Liver (tissue), 10 donors: ENCODE measurements at places on chromosomes 5 and 9. TPM values are rescaled to one million over a fixed set of nuclear protein-coding genes. Genes with fewer than 3 reads are reported as not detected.

The TPPP gene
- polyA plus RNA-seq: 0.61 TPM

GRCh38 chr9:120876842-120877240, at the start of gene PHF19:
TSS of gene PHF19 (minus strand) at chr9:120877188. CDS start at chr9:120874741, 2,447 bp downstream.
- DNase-seq: peak; percentile 50

- DNase-seq: no peak
These were observed 14.5 kb downstream of the SURF6 start for GRCh38 chr9:133321411-133321935.

- DNase-seq: no peak
These were observed 97.0 kb downstream of the PPARGC1B start for GRCh38 chr5:149827086-149827485.
